ENCODE measurements at places on chromosomes 6 and 20.

DNA sequence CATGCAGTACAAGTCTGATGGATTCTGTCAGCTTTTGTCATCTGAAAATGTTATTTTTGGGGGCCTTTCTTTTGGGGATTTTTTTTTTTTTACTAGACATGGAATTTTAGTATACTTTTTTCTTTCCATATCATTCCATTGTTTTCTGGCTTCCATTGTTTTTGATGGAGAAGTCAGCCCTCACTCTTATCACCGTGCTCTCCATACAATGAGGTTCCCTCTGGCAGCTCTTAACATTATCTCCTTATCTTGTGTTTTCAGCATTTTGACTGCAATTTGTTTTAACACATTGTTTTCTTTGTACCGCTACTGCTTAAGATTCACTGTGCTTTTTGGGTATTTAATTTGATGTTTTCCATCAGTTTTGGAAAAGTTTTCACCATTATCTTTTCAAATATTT lies 191.5 kb upstream of the AGPAT4 start:
- no peak for DNase-seq

DNA sequence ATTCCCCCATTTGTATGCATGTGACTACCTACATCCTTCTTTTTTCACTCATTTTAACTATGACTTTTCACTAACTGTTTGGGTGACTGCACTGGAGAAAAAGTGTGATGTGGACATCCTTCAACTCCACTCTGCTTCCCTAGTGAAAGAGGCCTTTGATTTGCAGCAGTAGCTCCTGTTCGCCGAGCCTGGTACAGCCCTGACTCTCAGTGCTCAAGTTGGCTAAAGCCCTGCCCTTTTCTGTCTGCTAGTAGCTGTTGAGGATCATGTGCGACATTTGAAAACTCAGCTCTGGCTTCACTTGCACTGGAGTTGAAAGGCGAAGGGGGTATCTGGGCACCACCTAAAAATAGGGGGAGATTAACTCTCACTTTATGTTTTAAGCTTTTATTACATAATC lies 42.1 kb downstream of the DAAM2 start:
- DNase-seq, result no peak

- peak; percentile 27 for DNase-seq
These were observed 12.0 kb downstream of the ZNF217 start for GRCh38 chr20:53581444-53582250.

DNA sequence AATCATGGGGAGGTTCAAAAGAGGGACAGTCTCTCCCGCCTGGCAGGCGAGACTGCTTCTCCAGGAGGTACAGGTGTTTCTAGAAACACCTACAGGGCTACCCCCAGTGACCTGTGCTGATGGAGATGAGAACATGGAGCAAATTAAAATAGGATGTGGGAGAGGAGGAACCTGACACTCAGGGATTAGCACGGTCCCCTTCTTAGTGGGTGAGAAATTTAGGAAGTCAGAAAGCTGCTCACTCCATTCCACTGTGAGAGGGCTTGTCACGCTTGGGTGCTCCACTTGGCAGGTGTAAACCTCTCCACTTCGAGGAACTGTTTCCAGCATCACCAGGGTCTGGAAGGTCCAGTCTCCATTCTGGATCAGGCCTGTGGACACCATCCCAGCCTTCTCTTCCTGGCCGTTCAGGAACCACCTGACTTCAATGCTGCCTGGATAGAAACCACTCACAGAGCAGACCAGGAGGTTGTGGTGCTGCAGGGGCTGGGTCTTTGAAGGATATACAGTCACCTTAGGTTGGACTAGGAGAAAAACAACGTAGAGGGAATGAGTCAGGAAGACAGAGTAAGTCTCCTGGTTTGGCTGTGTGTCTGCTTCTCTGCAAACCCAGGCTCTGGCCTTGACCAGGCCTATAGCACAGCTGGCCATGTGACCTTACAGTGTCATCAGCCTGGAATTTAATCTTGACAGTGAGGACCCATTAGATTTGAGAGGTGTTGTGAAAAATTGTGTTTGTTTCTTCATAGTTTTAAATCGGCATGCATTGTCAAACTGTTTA lies 8.1 kb downstream of the HLA-DRB1 start:
- DNase-seq, result no peak

DNA sequence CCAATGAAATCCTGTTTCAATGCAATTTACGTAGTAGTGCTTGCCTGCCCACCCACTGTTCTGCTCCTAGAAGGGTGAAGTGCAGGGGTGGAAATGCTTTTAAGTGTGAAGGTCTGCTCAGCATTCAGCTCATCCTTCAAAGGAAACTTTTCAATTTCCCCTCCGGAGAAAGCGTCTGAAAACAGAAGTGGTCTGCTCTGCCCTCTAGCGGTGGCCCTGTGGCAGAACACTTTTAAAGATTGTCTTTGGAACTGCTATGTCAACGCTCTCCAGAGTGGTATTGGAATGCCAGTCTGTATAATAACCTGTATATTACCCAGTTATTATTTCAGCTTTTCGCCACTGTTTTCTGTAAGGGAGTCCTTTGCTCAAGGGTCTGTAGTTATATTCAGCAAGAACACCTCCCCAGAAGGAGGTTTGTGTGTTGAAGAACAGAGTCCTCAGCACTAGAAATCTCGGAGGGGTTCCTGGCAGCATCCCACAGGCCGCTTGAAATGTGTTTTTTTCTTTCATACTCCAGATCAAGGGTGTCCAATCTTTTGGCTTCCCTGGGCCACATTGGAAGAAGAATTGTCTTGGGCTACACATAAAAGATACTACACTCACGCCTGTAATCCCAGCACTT lies 63.1 kb upstream of the KLHL31 start:
- DNase-seq, result peak; percentile 69

GRCh38 chr6:43922426-43923375 lies 152.7 kb downstream of the VEGFA start:
- DNase-seq, result no peak

GRCh38 chr20:57313230-57313629 lies 16.4 kb upstream of the SPO11 start:
- DNase-seq, result no peak

- DNase-seq, result no peak
These were observed 1.1 kb upstream of the TULP4 start for GRCh38 chr6:158311193-158311592.

- DNase-seq, result no peak
These were observed 14.4 kb downstream of the ABHD12 start for GRCh38 chr20:25376236-25376635.

DNA sequence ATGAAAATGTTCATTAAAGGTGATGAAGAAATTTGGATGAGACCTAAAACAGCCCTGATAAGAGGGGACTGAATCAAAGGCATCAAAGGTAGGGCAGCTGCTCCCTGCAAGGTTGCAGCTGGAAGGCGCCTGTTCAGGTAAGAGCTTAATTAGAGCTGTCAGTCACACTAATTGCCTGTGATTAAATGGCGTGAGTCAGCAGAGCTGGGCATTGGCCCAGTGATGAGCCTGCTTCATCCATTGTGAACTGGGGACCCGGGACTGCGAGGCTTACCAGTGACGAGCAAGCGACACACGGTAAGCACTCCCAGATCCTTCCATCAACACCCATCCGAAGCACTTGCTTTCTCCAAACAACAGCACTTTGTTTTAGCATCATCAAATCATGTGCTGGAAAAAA lies 621.5 kb upstream of the CDH4 start:
- DNase-seq, result no peak
